MCF 10A (cell line): ENCODE measurements at places on chromosomes 1 and 21. TPM values are rescaled to one million over a fixed set of nuclear protein-coding genes. Genes with fewer than 3 reads are reported as not detected.

The RNPEP gene
- total RNA-seq = 147 and 155 TPM in 2 replicates

The NTMT2 gene
- total RNA-seq = not detected in 2 replicates

The FCER1G gene
- 1.0 and 2.1 TPM in 2 replicates for total RNA-seq

The IFNAR2 gene
- 7.3 and 8.8 TPM in 2 replicates for total RNA-seq

The PRMT2 gene
- 60.2 and 62.2 TPM in 2 replicates for total RNA-seq

The TACSTD2 gene
- total RNA-seq = 10.4 and 14.8 TPM in 2 replicates

The CCDC17 gene
- 3.9 and 4.9 TPM in 2 replicates for total RNA-seq

- DNase-seq = no peak
Observed at GRCh38 chr1:20052386-20052785, 17.6 kb upstream of the PLA2G5 start.

- DNase-seq = no peak
Observed at GRCh38 chr1:24987424-24987823, 57.3 kb upstream of the RUNX3 start.

DNA sequence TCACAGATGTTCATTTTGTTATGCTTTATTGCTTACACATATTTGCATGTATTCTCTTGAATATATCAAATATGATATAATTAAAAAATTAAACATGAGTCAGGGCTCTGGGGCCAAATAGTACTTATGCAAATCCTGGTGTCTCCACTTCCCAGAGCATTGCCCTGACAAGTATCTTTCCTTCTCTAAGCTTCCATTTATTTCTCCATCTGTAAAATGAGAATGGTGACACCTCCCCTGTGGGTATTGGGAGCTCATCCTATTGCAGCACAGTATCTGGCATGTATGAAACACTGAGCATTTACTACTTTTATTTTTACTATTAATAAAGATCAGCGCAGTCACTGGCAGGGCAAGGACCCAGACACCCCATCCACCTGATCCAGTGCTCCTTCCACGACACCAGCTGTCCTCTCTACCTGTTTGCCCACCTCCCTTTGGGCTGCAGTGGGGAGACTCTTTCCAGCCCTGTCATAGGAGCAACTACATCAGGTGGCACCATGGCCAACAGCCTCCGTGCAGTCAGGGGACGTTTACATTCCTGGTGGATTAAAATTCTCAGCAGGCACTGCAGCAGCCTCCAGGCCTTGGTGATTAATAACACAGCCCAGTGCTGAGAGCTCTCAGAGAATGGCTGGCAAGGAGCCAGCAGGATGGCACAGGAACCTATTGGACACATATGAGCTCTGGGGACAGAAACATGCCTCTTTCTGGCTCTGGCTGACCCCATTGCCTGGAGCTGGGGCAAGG is 113.0 kb downstream of the DMRTB1 start:
- DNase-seq = peak; percentile 77

DNA sequence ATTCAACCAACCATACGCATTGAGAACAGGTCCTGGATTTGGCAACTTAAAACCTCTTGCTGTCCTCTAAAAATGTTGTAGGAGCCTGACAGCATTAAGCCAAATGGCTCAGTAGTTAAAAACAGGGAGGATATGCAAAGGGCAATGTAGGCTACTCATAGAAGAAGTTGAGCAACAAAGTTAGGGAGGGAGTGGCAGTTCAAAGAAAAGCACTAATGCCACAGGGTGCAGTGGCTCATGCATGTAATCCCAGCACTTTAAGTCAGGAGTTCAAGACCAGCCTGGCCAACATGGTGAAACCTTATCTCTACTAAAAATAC is 92.9 kb upstream of the ERG start:
- DNase-seq = no peak

GRCh38 chr21:35508139-35508888 is 459.2 kb upstream of the RUNX1 start:
- peak; percentile 89 for DNase-seq

DNA sequence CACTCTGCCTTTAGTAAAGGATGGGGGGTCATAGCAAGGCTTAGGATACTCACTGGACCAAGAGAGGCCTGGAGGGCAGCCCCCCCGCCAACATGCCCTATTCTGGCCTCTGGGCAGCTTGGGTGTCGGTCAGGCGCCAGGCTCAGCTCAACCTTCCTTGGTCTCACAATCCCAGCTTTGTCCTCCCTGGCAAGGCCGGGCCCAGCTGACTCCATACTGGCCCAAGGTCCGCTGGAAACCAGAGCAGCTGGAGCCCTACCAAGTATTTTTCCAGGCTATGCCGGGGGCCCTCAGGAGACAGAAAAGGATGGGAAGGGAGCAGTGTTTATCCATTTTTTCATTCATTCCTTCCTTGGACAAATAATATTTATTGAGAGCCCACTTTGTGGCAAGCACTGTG is 6.2 kb downstream of the FBXO2 start:
- DNase-seq = no peak

- DNase-seq = peak; percentile 40
Observed at GRCh38 chr1:175845338-175845737, 101.9 kb upstream of the TNR start.

GRCh38 chr1:17558541-17558940 is 19.0 kb downstream of the ARHGEF10L start:
- no peak for DNase-seq
